ENCODE measurements at places on chromosomes 1 and 21.

GRCh38 chr1:69871412-69871811 lies 303.7 kb downstream of the LRRC7 start:
- no peak for DNase-seq

DNA sequence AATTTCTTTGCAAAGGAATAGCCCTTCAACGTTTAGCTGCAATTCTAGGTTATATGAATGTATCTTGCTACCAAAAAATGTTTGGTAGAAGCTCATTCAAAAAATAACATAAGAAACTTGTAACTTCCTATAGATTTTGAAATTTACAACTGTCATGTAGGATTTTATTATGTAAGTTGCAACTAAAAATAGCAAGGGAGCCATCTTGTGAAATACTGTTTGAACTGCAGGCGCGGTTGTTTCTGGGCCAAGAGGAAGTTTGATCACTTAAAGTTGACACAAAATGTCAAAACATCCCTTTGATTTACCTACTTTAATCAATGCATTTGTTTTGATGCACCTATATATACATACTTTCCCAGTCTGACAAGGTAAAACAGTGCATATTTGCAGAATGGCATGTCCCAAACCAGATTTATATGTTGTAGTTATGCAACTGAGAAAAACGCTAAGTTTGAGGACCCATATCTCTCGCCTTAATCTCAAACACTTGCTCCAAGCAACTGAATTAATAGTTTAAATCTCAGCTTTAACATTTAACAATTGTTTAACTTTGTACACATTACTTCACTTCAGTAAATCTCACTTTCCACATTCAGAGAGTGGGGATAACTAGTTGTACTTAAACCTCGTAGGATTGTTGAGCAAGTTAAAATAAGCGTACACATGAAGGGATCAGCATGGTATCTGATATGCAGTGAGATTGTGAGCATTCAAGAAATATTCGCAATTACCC lies 63.9 kb downstream of the KCNK2 start:
- DNase-seq = peak; percentile 57

DNA sequence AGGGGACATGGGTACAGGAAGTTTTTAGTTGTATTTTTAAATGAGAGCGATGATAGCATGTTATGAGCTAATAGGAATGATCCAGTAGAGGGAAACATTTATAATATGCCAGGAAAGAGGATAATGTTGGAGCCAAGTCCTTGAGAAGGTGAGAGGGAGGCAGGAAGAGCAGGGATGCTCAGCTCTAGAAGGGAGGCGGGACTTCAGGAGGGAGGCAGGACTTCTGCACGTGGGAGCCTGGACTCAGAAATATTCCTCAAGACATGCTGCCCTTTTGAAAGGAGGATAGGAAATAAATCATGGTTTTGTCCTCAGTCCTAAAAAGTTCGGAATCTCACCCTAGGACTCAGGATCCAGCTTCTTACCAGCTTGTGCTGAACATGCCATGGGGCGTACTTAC lies 5.9 kb downstream of the ADARB1 start:
- DNase-seq = no peak

DNA sequence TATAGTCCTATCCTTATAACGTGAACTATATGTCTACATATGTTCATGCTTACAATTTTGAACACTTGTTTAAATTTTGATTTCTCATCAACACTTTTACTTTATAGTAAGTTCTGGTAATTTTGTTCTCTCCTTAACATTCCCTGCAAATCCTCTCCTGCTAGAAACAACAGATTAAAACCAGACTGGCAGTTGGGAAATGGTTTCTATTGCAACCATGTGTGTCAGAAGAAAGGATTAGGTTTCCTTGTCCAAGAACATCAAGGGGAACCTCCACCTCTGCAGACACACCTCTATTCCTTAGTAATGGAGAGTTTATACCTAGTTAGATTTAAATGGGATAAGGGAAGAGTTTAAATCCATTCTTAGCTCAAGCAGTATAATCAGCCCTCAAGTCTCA lies 3.3 kb upstream of the WARS2 start:
- DNase-seq = no peak

DNA sequence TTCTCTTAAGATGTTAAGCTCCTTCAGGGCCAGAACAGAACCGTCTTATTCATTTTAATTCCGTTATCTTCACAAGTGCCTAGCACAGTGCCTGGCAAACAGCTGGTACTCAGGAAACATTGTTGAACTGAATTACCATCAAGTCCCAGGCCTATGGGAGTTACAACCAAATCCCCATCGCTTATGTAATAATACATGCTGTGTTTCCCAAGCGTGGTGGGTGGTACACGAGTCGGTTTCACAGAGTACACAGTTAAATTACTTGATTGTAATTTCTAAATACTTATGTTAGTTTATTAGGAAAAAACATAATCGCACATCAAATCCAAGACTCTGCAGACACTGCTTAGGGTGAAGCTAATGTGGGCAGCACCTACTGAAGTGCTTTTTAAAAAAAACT lies 1.0 kb downstream of the ANGEL2 start:
- peak; percentile 8 for DNase-seq

DNA sequence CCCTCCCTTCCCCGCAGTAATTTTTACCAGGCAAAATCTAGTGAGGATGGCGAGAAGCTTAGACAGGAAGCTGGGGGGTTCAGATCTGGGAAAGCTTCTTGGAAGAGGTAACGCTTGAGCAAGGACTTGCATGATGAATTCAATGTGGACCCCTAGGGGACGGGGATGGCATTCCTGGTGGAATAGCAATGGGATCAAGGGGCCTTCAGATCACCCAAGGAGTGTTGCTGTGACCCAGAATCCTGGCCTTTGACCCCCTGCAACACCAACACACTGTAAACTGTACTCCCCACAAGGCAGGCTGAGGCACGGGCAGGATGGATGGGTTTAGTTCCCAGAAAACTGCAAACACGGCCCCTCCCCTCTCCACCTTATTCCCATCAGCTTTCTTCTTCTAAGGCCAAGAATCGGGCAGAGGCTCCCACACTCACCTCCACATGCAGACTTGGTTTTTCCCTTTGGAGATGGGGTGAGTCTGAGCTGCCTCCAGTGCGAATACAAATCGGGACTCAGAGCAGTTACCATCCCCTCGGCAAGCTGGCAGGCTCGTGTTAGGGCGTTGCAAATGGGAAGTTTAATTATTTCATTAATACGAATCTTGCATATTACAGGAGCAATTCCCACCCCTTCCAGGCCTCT lies 20.1 kb downstream of the DISP3 start:
- no peak for DNase-seq

GRCh38 chr1:163315773-163316374 lies 5.9 kb upstream of the NUF2 start:
- peak; percentile 50 for DNase-seq

DNA sequence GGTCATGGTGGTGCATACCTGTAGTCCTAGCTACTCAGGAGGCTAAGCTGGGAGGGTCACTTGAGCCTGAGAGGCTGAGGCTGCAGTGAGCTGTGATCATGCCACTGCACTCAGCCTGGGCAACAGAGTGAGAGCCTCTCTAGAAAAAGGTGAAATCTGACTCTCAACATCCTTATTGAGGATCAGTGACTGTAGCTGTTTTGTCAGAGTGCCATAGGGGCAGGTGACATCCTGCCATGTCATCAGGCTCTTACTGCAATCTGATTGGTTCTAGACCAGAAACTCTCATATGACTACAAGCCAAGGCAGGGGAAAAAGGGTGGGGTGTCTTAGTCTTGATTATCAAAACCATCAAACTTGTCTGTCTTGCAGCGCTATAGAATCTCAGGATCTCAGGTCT lies 62.8 kb upstream of the NGF start:
- DNase-seq = no peak

- peak; percentile 54 for DNase-seq
Measured at GRCh38 chr1:162943622-162944021, 82.6 kb upstream of the CCDC190 start.

DNA sequence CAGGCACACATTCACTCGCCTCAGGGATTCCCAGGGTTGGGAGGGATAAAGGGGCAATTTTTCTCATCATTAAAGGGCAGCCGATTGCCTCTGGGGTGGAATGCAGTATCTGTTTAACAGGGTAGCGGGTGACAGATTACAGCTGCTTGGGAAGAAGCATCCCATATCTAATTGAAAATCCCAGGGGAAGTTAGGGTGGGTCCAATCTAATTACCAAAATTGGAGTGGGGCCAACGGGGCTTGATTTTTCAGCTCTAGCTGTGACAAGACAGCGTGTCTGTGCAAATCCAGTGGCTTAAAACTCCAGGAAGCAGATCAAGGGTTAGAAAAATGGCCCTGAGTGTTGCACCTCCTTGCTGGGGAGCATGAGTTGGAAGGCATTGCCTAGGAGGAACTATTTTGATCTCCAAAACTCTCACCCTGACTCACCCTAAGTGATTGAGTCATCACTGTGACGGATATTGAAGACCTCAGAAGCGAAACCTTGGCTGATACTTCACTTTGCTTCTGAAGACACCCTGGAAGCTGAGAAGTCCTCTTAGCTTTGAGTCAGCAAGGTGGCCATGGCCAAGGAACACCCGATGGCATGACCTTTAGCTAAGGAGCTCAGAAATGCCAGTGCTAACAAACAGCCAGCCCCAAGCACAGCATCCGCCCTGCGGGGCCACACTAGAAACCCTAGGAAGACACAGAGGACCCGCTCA lies 46.0 kb downstream of the GRHL3 start:
- DNase-seq = peak; percentile 92
